Osteoblast (primary cell): ENCODE measurements at places on chromosomes 11 and 22.

- H3K4me3 ChIP-seq, result no peak overlapping the region
- H3K4me1 ChIP-seq, result peaks cover 14% of the 10 kb centered on the region
- peak overlapping the region; percentile 51 for H3K27ac ChIP-seq
Measured at GRCh38 chr11:108693852-108694251, 29.0 kb downstream of the DDX10 start.

- no peaks in the 10 kb centered on the region for H3K36me3 ChIP-seq
- H3K4me1 ChIP-seq, result no peaks in the 10 kb centered on the region
- no peak overlapping the region for H3K27ac ChIP-seq
- H3K4me3 ChIP-seq, result no peak overlapping the region
- no peak for DNase-seq
Measured at GRCh38 chr11:32065865-32066629, 24.8 kb upstream of the RCN1 start.

DNA sequence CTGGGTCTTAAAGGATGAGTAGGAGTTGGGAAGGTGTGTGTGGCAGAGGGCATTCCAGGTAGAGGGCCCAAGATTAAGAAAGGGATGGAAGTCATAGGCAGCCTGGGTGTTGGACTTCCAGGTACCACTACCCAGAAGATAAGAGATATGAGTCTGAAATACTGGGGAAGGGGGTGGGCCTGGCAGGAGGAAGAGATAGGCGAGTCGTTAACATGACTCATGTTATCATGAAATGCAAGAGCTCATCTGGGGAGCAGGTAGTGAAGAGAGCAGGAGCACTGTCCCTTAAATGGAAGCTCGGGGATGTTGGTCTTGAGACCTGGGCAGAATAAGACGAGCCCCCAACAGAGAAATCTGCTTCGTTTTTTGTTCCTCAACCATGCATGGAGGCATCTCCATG is 10.2 kb downstream of the ZC3H7B start:
- no peaks in the 10 kb centered on the region for H3K27me3 ChIP-seq
- peaks cover 15% of the 10 kb centered on the region for H3K36me3 ChIP-seq
- H3K27ac ChIP-seq, result no peak overlapping the region
- H3K4me1 ChIP-seq, result peaks cover 18% of the 10 kb centered on the region
- DNase-seq, result peak; percentile 62

DNA sequence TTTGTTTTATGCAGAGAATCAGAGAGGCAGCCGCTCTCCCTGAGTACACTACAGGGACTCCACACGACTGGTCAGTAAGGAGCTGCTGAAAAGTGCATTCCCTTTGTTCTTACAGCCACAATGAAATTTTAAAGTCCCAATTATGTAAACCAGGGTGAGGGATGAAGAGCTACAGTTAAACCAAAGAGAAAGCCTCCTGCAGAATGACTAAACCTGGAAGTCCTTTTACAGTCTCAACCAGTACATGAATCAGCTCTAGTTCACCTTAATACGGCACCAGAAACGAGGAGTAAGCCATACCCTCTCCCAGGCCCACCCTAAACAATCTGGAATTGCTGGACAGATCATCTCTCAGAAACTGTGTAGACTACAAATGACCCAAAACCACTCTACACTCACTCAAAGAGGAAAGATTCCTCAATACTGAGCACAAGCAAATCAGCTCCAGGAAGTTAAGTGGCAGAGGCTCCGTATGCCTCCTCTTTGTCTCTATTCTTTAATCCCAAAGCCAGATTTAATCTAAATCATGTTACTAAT is 113.1 kb downstream of the RBFOX2 start:
- no peaks in the 10 kb centered on the region for H3K36me3 ChIP-seq
- peak overlapping the region; percentile 38 for H3K27ac ChIP-seq
- peaks cover 37% of the 10 kb centered on the region for H3K4me1 ChIP-seq
- peak overlapping the region; percentile 72 for H3K4me3 ChIP-seq
- peak; percentile 32 for DNase-seq
- no peaks in the 10 kb centered on the region for H3K27me3 ChIP-seq

- no peak for DNase-seq
- no peak overlapping the region for H3K4me3 ChIP-seq
- H3K4me1 ChIP-seq, result peaks cover 16% of the 10 kb centered on the region
- H3K27me3 ChIP-seq, result peaks cover 12% of the 10 kb centered on the region
- H3K27ac ChIP-seq, result no peak overlapping the region
Measured at GRCh38 chr22:26667140-26667539, 9.8 kb downstream of the MIAT start.

DNA sequence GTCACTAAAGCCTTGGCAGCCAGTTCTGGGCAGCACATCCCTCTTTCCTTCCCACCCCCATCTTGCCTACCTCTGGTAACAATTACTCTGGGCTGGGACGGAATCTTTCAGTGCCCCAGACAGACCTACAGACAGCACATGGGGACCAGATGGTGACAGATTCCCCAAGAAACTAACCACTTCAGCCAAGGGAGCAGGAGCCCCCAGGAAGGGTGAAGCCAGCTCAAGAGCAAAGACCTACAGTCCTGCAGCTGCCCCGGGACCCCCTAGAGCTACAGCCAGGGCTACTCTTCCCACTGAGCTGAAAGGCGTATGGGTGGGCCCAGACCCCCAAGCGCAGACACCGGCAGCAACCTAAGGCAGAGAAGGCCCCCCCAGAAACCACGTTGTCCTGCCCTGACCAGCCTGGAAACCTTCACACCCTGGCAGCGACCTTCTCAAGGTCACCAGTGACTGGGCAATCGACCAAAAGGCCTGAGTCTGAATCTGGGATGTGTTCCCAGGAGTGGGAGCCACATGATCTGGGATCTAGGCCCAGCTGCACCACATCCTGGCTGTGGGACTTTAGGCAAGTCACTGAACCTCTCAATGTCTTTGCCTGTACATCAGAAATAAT is 65.8 kb downstream of the LRRC32 start:
- H3K27me3 ChIP-seq, result no peaks in the 10 kb centered on the region
- no peaks in the 10 kb centered on the region for H3K36me3 ChIP-seq
- DNase-seq, result peak; percentile 84
- no peak overlapping the region for H3K4me3 ChIP-seq
- H3K4me1 ChIP-seq, result peaks cover 18% of the 10 kb centered on the region
- no peak overlapping the region for H3K27ac ChIP-seq

DNA sequence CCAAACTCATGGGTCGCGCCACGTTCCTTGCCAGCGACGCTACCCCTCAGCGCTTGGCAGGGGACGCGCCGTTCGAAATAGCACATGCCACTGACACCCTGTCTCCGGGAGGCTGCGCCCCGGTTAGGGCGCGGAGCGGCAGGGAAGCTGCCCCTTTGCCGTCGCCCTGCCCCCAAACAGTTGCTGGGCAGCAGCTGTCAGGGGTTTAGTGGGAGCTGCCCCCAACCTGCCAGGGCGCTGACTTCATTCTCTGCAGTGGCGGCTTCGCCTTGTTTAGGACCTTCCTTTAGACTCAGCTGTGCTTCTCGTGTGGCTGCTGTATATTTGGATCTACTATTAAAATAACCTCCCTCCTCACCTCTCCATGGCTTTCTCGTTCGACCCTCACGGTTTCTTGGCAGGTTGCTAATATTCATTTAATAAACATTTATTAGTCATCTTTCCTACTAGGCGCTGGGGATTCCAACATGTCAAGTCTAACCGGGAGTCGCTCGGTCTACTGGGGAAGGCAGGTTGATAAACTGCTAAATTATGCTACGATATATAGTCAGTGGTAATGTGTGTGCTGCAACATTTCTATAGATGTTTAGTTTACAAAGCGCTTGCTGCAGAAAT is 782 bp downstream of the TMEM109 start:
- no peaks in the 10 kb centered on the region for H3K36me3 ChIP-seq
- H3K27ac ChIP-seq, result peak overlapping the region; percentile 94
- H3K4me3 ChIP-seq, result peak overlapping the region; percentile 89
- DNase-seq, result peak; percentile 92
- peaks cover 18% of the 10 kb centered on the region for H3K27me3 ChIP-seq

GRCh38 chr11:86212019-86212611 is 32.4 kb upstream of the EED start:
- no peaks in the 10 kb centered on the region for H3K36me3 ChIP-seq
- H3K4me1 ChIP-seq, result no peaks in the 10 kb centered on the region
- H3K27ac ChIP-seq, result no peak overlapping the region
- H3K4me3 ChIP-seq, result no peak overlapping the region
- no peak for DNase-seq

GRCh38 chr22:46367707-46368191 is 32.2 kb downstream of the TRMU start:
- H3K4me3 ChIP-seq, result no peak overlapping the region
- no peaks in the 10 kb centered on the region for H3K36me3 ChIP-seq
- no peaks in the 10 kb centered on the region for H3K4me1 ChIP-seq
- peaks cover 3% of the 10 kb centered on the region for H3K27me3 ChIP-seq
- H3K27ac ChIP-seq, result no peak overlapping the region
- DNase-seq, result peak; percentile 99

DNA sequence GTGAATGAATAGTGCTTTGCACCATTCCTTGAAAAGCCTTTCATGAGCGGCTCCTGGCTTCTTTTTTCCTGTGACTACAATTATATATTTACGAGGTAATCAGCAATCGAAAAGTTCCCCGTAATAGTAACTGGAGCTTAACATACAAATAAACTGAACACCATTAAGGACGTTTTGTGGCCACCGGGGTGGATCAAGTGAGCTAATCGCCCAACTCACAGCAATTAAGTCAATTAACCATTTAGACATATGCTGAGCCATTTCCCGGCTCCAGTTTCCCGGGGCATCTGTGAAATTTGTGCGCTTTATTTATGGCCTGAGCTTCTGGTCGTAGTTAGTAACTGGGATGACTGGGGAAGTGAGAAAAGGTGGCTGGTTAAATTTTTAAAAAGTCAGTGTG is 465.2 kb downstream of the MIAT start:
- no peak overlapping the region for H3K27ac ChIP-seq
- DNase-seq, result no peak
- no peaks in the 10 kb centered on the region for H3K27me3 ChIP-seq
- H3K36me3 ChIP-seq, result no peaks in the 10 kb centered on the region
- no peak overlapping the region for H3K4me3 ChIP-seq

DNA sequence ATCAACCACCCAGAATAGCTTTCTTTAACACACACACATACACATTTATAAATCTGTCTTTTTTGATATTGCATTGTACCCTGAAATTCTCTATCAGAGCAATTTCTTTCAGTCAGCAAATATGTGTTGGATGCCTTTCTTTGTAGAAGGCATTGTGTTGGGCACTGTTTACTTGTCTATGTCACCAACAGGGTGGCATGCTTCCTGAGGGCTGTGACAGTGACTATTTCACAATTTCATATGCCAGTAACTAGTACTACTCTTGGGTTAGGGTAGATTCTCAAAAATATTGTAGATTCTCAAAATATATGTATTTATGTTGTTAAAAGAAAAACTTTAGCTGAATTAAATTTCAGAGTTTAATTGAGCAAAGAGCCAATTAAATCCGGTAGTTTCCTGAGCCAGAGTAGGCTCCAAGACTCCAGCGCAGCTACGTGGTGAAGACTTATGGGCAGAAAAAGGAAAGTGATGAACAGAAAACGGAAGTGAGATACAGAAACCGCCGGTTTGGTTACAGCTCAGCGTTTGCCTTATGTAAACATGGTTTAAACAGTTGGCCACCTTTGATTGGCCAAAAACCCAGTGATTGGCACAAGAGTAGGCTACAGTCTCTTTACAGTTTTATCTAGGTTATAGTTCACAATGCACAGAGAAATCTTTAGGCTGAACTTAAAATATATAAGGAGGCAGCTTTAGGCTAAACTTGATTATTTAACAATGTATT is 723.3 kb downstream of the NTM start:
- H3K27me3 ChIP-seq, result no peaks in the 10 kb centered on the region
- no peaks in the 10 kb centered on the region for H3K36me3 ChIP-seq
- no peaks in the 10 kb centered on the region for H3K4me1 ChIP-seq
- H3K4me3 ChIP-seq, result no peak overlapping the region
- DNase-seq, result no peak
- H3K27ac ChIP-seq, result no peak overlapping the region

GRCh38 chr22:22867996-22868715 is 19.5 kb upstream of the IGLL5 start:
- H3K4me1 ChIP-seq, result no peaks in the 10 kb centered on the region
- peak; percentile 15 for DNase-seq
- H3K27ac ChIP-seq, result no peak overlapping the region
- H3K4me3 ChIP-seq, result no peak overlapping the region
- no peaks in the 10 kb centered on the region for H3K36me3 ChIP-seq
